ENCODE measurements at places on chromosomes 1 and 21.
A peak's percentile ranks its signal among the peaks of the same experiment; 100 is the strongest.

DNA sequence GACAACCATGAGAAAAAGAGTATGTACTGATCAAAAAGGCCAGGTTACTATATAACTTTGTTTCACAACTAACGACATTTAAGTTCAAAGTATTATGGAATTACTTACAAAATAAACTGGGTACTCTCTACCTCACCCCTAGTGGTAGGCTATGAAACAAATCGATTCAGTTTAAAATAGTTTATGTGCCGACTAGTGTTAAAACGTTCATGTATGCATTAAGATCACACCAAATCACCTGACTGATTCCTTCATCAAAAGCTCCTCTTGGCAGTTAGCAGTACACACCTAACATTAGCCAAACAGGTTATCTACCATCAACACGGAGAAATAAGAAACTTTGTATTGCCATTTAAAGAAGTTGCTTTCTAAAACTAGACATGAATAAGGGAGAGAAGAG is 137.1 kb downstream of the AKT3 start:
- DNase-seq = no peak

- DNase-seq = no peak
Measured at GRCh38 chr1:28437264-28437923, 67.9 kb downstream of the PHACTR4 start.

- DNase-seq = no peak
Measured at GRCh38 chr1:156193208-156193487, 756 bp upstream of the SLC25A44 start.

- DNase-seq = no peak
Measured at GRCh38 chr1:244273262-244273844, 178.4 kb downstream of the ADSS2 start.

- DNase-seq = no peak
Measured at GRCh38 chr1:153774780-153775457, at the start of gene SLC27A3. TSS of gene SLC27A3 (plus strand) at chr1:153775407. CDS start at chr1:153775498, 91 bp downstream.

DNA sequence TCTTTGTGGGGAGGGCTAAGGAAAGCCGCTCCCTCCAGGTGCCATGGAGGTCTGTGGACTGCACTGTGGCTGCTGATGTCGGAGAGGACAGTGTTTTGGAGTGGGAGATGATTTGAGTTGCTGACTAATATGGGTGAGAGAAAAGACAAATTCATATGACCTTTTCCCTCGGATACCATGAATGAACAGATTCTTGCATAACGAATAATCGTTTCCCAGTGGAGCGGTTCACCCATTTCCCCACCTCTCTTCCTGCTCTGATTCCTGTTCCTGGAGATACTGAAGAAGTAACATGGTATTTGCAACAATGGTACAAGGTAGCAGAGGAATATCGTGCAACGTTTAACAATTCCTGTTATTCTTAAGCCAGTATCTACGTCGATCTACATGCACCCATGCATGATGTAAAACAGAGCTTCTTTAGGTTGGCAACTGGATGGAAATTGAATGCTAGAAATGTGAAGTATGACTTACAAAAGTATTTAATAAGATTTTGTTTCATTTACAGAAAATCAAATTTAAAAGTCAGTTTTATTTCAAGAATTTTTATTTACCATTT is 227.1 kb downstream of the TOMM20 start:
- DNase-seq = no peak

DNA sequence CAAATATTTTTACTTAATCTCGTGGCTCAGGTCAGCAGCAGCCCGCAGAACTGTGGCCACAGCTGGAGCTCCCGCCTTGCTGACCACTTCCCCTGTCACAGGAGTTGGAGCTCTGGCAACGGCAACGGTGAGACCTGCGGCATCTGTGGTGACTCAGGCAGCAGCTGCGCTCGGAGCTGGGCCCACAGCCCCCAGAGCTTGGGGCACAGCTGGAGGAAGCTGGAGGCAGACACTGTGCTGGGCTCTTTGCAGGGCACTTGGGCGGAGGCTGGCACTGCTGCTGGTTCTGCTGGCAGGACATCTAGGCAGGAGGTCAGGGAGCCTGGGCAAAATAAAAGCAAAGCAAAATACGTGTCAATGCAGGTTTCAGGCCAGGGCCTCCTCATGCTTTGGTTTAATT is at the start of gene LCE3A:
LCE3A (minus strand) TSS at position 301 of the 400 bp plus-strand sequence; CDS start at position 301, 0 bp downstream.
- DNase-seq = no peak

DNA sequence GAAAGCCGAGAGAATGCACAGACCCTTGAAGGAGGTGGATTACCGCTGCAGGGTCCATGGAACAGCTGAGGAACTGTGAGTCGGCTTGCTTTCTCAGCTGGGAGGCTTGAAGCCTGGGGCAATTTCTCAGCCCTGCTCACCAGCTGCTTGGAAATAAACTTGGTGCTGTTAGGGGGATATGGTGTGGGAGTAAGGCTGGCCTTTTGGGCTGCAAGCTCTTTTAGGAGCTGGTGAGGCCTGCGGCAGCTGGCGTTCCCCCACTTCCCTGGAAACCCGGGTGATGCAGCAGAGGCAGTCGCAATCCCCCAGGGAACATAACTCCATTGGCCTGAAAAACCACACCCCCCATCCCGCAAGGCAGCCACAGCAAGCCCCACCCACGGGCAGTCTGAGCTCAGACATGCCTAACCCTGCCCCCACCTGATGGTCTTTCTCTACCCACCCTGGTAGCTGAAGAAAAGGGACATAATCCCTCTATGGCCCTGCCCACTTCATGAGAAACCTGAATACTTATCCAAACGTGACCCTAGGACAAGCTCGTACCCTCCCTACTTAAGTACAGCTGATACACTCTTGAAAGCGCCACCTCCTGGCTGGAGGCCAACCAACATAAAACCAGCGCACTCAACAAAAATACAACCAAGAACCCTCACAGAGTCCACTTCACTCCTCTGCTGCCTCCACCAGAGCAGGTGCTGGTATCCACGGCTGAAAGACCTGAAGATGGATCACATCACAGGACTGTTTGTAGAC is 1995.8 kb downstream of the NCAM2 start:
- no peak for DNase-seq

DNA sequence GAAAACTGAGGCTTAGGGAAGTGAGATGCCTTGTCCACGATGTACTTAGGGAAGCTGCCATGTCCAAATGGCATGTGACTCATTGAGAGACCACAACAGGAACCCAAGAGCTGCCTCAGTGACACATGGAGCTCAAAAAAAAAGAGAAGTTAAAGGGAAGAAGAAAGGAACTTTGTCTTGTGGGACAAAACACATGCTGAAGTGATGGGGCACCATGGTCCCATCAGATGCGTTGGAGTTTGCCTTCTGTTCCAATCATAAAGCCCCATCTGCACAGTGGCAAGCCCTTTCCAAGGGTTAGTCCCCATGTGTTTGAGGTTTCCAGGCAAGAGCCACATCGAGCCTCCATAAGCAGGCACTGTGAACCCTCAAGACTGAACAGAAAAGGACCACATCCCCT is 8.0 kb downstream of the MED8 start:
- DNase-seq = no peak

DNA sequence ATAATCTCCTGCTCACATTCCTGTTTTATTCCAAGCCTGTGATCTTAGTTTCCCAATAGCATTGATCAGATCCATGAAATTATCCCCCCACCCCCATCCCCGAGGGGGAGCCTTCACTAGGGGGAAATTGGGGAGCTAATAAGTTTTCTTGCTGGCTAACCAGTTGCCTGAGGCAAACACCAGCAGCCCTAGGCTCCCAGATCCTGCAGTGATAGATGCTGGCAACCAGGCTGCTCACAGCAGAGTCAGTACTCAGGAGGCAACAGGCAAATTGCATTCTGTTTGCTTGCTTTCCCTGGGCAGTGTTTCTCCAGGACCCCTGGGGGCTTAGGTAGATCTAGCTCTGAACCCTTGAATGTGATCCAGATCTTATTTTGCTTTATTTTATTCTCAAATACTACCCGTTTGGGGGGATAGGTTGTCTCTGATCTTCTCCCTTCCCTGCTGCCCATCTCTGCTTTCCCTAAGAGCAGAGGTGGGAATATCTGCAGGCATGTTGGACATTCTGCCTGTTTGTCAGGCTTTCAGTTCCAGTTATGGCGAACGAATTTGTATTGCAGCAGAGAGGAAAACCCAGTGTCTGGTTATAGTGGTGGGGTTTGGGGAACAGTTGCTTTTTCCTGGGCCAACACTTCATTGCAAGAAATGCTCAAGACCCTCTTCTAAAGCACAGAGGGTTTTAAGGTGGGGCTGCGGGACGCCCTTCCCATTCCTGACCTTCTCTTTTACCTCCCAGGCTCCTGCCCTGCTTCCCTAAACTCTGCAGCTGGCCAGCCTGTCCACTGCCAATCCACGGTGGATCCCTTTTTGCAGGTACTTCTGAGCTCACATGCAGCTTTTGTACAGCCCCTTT is 289.8 kb upstream of the PLXNA2 start:
- DNase-seq = no peak

- DNase-seq = no peak
Measured at GRCh38 chr1:156655151-156655903, 13.4 kb downstream of the BCAN start.

- no peak for DNase-seq
Measured at GRCh38 chr1:32489774-32490454, 25.0 kb downstream of the ZBTB8B start.

DNA sequence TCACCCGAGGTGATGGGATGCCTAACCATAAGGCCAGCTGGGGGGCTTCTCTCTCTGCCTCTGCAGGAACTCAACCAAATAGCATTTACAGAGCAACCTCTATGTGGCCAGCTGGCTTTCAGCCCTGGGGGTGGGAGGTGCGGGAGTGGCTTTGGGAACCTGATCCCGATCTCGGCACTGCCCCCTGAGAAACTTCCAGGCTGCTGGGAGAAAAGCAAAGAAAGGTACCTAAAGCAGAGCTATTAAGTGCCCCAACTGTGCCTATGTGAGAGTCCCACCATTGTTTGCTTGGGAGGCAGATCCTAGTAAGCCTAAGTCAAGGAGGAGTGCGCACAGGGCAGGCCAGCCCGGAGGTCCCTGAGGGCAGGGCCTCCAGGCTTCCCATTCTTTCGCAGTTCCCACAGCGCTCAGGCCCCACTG is 7.0 kb downstream of the KRTCAP2 start:
- no peak for DNase-seq

- DNase-seq = no peak
Measured at GRCh38 chr1:236282425-236282716, 613 bp upstream of the ERO1B start.

DNA sequence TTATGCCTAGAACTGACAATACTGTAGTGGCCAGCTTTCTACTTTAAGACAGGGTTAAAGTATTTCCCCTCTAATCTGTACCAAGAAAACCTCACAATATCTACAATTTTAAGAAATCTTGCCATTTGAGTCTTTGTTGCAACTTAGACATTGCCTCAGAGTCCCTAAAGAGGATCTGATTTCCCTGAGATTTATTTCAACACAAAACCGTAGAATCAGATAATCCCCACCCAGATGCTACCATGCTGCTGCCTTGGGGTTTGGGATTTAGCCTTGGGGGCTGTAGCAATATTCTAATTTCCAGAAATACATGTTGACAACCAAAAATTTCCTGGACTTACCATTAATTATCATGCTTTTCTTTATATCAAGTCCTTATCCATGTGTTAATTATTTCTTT is 50.3 kb upstream of the DENND1B start:
- DNase-seq = no peak

DNA sequence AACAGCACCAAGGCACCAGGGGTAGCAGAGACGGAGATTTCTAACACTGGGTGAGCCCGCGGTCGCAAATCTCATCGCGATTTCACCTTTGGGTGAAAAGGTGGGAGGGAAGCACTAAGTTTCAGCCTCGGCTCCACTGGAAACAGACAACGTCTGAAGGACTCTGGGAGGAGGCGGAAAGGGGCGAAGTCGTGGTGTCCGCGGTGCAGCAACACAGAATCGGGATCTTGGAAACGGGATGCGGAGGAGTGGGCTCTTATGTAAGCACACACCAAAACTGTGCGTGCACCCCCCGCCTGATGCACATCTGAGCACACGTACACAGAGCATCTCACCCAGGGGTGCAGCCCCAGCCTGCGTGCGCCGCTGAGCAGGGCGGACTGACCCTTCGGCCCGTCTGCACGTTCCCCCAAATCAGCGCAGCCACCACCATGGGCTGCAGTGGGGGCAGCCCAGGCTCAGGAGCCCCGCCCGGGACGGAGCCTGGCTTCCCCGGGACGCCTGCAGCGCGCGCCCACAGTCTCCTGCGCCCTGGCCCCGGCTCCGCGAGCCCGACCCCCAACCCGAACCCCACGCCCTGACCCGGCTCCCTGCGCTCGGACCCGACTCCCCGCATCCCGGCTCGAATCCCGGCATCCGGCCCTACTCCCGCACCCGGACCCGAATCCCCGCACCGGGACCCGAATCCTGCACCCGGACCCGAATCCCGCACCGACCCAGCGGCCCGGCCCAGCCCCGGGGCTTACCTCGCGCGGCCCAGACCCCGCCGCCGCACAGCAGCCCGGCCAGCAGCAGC is 670 bp downstream of the CLSTN1 start:
- peak; percentile 48 for DNase-seq

- DNase-seq = no peak
Measured at GRCh38 chr1:62800825-62801306, 16.9 kb downstream of the ATG4C start.

GRCh38 chr1:56864430-56864829 is 9.8 kb downstream of the C8A start:
- no peak for DNase-seq

- peak; percentile 55 for DNase-seq
Measured at GRCh38 chr1:156160743-156161171, 7.4 kb downstream of the SEMA4A start.

- no peak for DNase-seq
Measured at GRCh38 chr1:35555601-35556477, 1.4 kb downstream of the KIAA0319L start.

DNA sequence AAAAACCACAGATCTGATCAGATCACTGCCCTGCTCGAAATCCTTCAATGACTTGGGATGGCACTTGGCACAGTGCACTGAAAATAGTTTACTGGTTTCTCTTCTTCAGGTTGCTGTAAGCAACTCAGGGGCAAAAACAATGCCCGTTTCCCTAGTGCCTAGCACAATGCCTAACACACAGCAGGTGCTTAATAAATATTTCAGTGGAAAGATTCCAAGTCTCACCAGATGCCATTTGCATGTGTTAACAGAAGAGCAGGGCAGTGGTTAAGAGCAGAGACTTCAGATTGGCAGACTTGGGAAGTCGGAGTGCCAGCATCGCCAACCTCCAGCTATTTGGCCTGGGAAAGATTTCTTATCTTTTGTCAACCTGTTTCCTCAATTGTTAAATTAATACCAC is 10.9 kb upstream of the METTL25B start:
- DNase-seq = no peak

DNA sequence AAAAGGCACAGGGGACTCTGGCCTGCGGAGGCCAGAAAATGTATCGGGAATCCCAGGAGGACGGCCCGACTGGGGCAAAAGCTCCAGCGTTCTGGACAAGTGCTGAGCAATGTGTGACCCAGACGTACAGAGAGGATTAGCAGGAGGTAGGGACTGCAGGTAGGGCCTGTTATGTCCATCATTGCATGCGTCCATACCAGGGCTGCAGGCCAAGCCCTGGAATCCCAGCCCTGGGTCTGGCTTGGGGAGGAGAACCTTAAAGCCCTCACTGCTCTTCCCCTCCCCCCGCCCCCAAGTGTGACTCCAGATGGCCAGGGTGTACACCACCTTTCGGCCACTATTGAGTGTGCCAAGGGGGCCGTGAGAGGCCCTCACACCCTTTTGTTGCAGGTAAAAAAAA is 2.0 kb downstream of the RNF207 start:
- DNase-seq = no peak

Data from activated CD4-positive, CD25-positive, alpha-beta regulatory T cell treated with anti-CD3 and anti-CD28 coated beads, Interleukin-2, amount 50 U/mL, for 72 hours (primary cell).